ENCODE measurements at places on chromosomes 5 and 9.

DNA sequence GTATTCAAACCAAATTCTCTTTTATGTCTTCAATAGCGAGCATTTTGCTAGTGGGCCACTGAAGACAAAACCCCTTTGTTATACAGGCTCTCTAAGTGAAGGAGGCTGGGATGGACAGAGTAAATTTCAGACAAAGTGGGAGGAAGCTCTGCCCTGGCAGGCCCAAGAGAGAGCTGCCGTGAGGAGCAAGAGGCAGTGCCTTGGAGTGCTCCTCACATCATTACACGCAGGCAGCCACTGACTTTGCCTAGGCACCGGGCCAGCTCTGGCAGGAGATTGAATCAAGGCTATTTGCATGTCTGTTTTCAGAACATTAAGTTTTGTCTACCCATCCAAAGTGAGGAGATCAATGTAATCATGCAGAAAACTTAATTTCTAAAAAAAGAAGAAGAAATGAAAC, 167.7 kb downstream of the CCDC192 start:
- DNase-seq, result peak; percentile 16

DNA sequence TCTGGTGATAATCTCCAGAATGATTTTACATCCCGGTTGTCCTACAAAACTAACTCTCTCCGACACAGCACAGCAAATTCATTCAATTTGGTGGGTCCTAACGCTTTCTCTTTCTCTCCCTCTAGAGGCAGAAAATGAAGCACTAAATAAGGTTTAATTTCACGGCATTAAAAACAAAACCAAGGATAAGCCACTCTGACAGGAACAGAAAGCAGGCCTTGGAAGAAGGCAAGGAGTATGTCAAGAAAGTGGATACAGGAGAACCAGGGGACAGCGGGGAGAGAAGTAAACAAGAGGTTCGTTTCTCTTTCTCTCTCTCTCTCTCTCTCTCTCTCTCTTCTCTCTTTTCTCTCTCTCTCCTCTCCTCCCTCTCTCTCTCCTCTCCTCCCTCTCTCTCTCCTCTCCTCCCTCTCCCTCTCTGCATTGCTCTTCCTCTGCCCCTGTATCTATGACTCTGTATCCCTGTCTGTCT, 49.8 kb downstream of the EBF1 start:
- DNase-seq, result no peak

- no peak for DNase-seq
Observed at GRCh38 chr5:86981898-86982297, 285.8 kb upstream of the RASA1 start.

GRCh38 chr5:149448431-149448830, 69.3 kb upstream of the IL17B start:
- DNase-seq, result no peak

- DNase-seq, result no peak
Observed at GRCh38 chr9:38274800-38275199, 117.7 kb upstream of the ALDH1B1 start.

DNA sequence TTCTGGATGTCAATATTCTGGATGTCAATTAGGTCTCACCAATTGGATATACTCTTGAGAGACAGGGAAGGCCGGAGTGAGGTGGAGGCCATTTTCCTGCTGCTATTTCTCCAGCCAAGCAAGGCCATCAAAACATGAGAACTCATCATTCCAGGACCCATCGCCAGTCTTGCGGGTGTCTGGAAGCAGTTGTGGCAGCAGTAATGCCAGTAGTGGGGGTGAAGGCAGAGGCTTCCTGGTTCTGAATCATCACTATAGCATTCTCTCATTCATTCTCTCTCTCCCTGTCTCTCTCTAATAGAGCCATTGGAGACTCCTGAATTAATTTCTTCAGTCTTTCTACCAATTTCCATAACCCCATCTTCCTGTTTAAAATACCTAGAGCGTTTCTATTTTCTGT, 71.8 kb downstream of the EGFLAM start:
- no peak for DNase-seq

DNA sequence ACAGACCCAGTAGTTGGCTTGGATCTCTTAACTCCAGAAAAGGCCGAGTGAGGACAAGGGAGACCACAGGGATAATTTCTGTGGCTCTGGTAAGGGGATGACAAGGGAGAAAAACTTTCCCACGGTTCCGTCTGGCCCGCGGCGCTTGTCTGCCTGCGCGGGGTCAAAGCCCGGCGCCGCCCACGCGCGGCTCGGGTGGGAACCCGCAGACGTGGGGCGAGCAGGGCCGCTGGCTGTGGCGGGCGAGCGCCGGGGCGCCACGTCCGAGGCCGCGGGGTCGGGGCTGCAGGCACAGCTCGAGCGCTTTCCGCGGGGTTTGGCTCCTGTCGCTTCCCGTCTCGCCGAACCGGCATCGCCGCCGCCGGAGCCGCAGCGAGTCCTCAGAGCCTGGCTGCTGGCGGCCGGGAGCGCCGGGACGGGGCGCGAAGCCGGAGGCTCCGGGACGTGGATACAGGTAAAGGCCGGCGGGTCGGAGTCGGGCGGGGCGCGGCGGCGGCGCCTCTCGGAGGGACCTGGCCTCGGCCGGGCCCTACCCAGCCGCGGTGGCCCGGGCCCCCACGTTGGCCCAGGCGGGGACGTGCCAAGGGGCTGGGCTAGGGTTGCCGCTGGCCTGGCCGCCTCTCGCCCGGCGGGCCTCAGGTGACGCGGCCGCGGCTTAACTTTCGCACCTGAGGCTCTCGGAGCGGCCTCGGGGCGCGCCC, at the start of gene RNF180:
RNF180 (plus strand) TSS at position 344 of the 701 bp plus-strand sequence. CDS start 34,965 bp downstream, outside the sequence.
- DNase-seq, result peak; percentile 48

GRCh38 chr5:147472664-147473475, 37.0 kb downstream of the DPYSL3 start:
- no peak for DNase-seq

DNA sequence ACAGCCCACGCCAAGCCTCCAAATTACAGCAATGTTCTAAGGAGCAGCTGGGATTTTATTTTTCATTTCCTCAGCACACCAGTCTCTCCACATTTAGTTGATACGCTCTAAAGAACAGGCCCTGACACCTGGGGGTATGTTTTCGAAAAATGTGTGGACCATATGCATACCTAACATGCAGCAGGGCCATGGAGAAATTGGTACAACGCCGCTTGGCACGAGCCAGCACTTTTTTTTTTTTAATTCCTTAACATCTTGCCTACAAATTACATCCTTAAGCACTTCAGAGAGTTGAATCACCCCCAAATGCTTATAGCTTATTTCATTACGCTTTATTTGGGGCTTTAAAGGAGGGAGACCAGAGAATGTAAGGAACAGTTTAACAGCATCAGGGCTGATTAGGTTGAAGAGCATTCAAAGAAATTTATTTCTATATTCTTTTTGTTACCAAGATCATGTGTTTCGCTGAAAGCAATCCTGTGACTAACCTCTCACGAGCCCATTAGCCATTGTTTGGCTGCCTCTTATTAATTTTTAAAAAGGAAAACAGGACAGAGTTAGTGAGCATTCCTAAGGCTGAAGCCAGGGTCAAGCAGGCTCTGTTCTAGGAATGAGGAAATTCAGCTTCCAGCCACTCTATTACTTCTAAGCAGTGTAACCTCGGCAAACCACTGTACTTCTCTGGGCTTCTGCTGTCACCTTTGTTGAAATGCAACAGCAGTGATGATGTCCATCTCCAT, 173.8 kb downstream of the ACTL7B start:
- no peak for DNase-seq

- DNase-seq, result no peak
Observed at GRCh38 chr9:126658201-126658825, 44.6 kb downstream of the LMX1B start.

DNA sequence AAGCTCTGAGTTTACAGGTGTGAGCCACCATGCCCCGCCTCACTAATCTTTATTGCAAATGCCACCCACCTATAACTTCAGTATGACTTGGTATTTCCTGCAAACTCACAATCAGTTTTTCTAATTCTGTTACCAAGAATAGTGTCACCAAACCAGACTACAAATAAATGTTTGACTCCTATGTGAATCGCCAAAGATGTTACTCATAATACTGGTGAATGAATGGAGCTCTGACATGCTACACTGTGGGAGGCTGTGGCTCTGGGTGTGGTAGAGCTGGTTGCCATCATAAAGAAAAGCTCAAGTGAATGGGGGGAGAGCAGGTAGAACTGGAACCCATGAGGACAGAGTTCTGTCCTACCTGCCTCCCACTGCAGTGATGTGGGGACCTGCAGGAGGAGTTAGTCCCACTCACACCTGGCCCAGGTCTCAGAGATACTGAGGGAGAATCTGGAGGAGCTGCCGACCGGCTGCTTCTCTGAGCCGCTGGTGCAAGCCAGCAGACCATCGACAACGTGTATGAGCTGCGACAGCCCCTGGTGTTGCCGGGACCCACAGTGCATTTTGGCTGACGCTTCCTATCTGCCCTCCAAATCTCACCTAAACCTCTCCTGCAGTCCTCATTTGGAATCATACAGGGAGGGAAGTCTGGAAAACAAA, 95.7 kb downstream of the ENTREP1 start:
- DNase-seq, result no peak

DNA sequence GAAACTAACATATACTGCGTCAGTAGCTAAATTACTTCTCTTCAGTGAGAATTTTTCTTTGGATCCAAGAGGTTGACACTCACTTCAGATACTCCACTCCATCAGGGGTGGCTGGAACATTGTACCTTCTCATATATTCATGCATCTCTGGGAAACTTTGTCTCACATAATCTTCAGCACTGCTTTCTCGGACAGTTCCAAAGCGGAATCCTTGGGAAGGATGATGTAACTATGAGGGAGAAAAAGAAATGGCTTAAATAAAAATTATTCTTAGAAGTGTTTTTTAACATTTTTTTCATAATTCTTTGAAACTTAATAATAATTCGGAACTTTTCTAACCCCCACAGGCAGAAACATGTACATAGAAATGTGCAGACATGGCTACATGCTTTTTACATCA, 33.4 kb upstream of the PPP3R2 start:
- no peak for DNase-seq

DNA sequence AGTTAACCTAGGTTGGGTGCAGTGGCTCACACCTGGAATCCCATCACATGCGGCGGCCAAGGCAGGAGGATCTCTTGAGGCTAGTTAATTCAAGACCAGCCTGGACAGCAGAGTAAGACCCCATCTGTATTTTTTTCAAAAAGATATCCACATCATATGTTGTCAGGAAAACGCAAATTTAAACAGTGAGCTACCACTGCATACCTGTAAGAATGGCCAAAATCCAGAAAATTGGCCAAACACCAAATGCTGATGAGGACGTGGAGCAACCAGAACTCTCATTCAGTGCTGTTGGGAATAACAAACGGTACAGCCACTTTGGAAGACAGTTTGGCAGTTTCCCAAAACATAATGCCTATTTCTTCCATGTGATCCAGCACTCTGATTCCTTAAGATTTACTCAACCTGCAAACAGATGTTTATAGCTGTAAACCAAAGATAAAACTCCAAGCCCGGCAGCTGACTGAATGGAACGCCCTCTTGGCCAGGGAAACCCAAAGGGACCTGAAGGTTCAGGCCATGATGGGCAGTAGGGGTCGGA, 12.4 kb downstream of the CEL start:
- DNase-seq, result peak; percentile 70

DNA sequence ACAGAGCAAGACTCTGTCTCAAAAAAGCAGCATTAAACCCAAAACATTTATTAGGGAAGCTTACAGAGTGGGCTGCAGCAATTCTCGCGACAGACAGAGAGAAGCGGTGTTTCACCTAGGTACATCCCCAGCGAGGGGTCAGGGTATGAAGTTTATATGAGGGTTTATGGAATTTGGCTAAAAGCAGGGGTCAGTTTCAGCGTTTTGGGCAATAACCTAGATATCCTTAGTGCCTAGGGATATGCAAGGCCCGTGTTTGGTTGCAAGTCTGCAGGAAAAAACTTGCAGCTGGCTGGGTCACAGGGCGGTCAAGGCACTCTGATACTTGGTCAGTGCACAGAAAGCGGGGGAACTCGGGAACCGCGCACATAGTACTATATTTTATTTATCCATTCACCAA, 649 bp upstream of the GLE1 start:
- DNase-seq, result peak; percentile 49

- no peak for DNase-seq
Observed at GRCh38 chr5:981456-981855, 27.1 kb upstream of the NKD2 start.

DNA sequence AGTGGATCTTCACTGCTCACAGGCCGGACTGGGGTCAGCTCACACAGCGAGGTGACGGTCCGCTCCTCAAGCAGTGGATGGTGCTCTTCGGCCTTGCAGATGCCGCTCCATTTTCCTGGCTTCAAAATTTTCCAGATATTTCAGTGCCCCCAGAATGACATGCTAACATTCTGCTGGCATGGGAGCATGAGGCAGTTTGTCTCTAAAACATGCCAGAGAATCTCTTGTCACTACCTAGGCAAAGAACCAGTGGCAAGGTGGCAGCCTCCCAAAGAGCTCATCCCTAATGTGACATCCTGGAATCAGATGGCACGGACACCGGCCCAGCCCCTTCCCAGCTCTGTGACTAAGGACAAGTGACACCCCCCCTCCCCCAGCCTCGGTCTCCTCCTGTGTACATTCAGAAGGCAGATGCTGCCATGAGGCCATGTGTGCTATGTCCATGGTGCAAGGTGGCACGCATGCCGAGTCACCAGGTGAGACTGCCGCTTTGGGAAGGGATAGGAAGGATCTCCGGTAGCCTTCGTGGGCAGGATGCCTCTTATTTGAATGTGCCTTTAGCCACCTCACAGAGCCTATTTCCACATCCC, 2.7 kb downstream of the S1PR3 start:
- no peak for DNase-seq

GRCh38 chr5:91478096-91478495, 95.0 kb upstream of the ARRDC3 start:
- no peak for DNase-seq

DNA sequence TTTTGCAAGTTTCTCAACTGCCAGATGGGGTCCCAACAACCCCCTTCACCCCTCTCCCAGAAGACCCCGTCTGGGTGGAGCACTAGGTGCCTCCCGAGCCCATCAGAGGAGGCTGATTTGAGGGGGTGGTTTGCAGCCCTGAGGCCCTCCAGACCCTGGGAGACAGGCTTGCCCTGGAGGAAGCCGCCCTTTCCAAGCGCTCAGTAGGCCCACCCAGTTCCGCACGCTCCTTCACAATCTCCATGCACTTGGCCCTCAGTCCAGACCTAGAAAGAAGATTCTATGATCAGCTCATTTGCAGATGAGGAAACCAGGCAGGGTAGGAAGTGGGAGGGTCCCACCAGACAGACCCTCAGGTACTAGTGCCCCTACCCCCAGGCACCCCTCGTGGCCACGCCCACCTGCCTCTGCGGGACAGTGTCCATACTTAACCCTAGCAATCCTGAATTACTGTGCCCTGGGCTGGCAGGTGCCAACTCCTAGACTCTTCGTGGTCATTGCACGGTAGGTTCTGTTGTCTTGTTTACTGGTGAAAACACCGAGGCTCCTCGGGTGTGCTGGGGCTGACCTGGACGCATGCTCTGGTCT, 22.3 kb downstream of the OR2V1 start:
- DNase-seq, result no peak

DNA sequence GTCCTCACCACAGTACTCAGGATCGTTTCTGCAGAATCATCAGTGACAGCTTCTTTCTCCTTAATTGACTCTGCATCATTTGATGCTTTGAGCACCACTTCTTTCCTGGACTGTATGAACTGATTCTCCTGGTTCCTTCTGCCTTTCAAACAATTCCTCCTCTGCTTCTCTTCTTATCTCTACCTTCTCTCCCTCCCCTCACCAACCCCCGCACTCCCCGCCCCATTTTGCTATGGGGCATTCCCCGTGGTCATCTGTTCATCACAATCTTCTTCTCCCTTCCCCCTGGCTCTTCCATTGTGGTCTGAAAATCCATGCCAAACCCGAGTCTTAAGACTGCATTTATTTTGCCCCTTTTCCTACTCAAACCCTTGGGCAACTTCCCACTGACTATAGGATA, 57.9 kb downstream of the FAM78A start:
- no peak for DNase-seq
